ENCODE measurements at places on chromosomes 3 and 15.
A peak's percentile ranks its signal among the peaks of the same experiment; 100 is the strongest.

GRCh38 chr3:160765211-160765610, 9.2 kb downstream of the PPM1L start:
- no peak for DNase-seq

DNA sequence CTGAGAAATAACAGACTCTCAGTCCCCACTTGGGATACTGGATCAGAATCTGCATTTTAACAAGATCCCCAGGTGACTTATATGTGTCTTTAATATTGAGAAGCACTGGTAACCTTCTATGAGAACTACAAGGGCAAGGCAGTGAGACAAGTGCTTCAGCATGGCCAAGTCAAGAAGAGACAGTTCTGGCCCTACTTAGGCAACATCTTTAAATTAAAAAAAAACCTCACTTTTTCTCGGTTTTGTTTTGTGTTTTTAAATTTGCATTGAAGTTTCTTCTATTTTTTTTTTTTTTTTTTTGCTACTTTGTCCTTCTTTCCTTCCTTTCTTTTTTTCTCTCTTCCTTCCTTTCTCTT, 42.5 kb upstream of the SPTSSB start:
- DNase-seq: no peak

- no peak for DNase-seq
Measured at GRCh38 chr3:25474052-25474451, 46.0 kb downstream of the RARB start.

GRCh38 chr3:130539005-130539404, 22.0 kb downstream of the COL6A6 start:
- DNase-seq: peak; percentile 66

DNA sequence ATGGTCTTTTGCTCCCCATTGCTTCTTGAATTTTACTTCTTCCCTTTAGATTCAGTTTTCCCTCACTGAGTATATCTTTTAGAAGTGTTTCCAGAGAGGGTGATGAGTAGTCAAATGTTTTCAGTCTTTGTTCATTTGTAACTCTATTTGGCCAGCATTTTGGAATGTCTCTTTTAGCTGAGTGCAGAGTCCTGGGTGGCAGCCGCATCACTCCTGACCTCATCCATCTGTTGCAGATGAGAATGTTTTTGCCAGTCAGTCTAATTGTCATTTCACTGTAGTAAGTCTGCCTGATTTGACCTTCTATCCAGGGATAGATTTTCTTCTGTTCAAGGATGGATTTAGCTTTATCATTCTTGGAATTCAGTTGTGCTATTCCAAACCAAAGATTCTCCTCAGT, 7.3 kb downstream of the SRPRB start:
- DNase-seq: no peak

DNA sequence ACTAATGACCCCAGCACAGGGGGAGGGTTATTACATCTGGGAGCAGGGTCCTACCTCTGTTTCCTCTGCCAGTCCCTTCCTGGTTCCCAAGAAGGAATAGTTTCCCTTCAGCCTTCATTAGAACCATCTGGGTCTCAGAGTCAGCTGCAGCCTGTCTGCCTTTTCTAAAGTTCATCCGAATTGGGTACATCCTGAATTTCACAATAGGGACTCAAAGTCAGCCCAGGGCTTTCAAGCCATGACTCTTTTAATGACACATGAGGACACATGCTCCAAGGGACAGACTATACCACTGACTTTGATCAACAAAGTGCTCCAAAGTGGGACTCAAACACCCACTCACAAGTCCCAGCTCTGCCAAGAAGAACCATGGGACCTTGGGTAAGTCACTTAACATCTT, 12.7 kb upstream of the CRABP1 start:
- DNase-seq: no peak

DNA sequence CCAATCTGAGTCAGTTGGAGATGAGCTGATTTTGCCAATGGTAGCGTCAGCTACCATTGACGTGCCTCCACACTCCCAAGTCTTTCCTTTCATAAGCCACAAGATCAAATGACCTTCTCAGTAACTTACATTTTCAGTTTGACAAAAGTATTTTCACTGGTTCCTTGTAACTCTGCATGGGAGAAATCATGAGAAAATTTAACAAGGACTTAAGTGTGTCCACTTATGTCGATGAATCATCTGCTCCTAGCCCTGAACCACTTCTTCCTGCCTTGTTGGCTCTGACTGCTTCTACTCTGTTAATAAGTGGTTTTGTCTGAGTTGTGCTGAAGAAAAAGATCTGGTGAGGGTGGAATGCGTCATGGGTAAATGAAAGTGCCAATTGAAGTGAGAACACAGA, 101.2 kb downstream of the NFKBIZ start:
- no peak for DNase-seq

DNA sequence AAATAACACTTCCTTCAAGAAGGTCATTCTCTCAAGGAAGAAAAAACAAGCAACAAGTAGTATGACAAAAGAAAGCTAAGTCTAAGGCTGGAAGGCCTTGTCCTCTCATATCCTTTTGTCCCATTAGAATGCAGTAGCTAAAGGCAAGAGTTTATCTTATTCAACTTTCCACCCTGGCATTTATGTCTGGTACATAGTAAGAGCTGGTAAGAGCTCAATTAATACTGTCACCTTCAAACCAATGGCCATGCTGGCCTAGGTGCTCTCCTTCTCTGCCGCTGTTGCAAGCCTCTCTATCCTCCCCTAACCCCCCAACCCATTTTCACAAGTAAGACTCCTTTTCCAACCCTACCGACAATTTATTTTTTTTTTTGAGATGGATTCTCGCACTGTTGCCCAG, 81.9 kb downstream of the LRRFIP2 start:
- no peak for DNase-seq

DNA sequence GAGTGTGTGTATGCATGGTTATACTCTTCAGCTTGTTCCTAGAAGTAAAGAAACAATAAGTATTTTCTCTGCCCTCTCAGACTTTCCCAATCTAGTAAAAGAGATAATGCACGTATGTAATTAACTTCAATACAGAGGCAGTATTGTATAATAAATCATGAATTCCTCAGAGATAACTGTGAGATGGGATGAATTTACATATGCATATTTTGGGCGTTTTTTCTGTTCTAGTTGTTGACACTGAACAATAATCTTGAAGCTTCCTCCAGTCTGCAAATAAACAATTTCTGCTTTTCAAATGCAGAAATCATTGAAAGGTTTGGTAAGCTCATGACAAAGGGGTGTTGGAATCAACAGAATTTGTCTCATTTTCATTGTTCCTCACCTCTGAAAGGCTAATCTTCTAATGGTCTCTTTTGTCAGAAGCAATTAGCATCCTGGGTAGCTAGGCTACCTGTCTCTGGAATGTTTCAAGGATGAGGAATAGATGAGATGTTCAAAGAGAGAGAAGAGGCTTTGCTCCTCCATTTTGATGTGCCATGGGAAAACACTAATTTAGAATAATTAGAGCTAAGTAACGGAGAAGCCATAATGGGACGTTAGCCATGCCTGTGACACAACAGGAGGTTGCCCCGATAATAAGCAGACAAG, 43.3 kb upstream of the SIAH2 start:
- DNase-seq: no peak

DNA sequence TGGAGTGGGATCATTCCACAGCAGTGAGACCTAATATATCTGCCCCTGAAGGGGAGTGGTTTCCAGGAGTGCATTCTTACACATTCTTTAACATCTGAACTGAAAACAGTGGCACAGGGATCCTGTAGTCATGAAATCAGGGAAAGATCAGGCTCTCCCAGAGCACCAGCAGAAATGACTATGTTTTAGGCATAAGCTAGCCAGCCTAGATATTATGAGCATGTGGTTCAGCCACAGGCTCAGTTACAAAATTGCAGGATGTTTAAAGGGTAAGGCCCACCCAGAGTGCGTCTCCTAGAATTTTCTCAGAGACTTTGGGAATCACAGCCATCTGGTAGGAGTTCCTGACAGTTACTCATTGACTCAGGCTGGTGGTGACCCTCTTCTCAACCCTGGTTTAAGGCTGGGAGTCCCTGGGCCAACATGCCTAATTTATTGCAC, 20.9 kb downstream of the FSTL1 start:
- DNase-seq: no peak

DNA sequence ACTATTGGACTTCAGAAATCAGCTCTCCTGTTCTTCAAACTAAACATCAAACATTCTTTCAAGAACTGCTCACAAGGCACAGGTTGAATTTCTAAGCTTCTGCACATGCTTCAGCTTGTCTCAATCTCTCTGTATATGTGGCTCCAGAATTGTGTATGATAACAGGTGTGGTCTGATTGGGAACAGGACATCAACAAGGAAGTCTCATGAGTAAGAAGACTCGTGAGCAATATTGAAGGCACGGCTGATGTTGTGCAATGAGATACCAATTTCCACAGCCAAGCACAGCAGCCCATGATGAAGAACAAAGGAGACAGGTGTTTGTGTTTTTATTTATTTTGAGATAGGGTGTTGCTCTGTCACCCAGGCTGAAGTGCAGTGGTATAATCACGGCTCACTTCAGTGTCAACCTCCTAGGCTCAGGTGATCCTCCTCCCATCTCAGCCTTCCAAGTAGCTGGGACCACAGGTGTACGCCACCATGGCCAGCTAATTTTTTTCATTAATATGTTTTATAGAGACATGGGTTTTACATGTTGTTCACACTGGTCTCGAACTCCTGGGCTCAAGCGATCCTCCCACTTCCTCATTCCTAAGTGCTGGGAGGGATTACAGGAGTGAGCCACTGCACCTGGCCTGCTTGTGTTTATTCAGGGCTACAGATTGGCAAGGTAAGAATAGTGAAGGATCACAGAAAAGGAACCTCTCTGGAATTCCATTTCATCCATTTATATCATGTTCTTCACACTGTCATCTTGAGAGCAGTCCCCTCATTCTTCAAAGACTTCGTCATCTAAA, 32.2 kb upstream of the ABHD17C start:
- no peak for DNase-seq

- peak; percentile 95 for DNase-seq
Measured at GRCh38 chr15:26773067-26773877, 406 bp upstream of the GABRB3 start.

DNA sequence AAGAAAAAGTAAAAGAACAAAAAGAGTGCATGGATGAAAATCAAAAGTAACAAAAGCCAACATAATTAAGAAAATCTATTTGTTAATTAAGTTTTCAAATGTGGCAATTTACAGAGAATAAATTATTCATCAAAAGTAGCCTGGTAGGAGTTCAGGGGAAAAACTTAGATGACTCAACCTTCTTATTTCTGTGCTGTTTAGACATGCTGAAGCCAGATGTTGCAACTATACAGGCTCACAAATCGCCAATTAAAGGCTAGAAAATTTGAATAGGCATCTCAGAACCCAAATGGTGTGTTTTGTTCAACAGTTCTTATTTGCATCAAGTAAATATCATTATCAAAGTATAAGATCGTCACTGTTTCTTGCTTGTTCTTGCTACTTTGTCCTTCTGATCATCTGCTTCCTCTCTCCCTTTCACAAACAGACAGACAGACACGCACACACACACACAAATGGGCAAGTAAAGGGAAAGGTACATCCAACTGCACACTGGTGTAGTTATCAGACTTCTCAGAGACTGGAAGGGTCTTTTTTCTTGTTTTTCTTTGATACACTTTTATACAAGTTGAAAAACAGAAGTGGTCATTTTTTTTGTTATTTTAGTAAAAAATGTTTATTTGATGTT, 572.2 kb downstream of the MECOM start:
- no peak for DNase-seq

DNA sequence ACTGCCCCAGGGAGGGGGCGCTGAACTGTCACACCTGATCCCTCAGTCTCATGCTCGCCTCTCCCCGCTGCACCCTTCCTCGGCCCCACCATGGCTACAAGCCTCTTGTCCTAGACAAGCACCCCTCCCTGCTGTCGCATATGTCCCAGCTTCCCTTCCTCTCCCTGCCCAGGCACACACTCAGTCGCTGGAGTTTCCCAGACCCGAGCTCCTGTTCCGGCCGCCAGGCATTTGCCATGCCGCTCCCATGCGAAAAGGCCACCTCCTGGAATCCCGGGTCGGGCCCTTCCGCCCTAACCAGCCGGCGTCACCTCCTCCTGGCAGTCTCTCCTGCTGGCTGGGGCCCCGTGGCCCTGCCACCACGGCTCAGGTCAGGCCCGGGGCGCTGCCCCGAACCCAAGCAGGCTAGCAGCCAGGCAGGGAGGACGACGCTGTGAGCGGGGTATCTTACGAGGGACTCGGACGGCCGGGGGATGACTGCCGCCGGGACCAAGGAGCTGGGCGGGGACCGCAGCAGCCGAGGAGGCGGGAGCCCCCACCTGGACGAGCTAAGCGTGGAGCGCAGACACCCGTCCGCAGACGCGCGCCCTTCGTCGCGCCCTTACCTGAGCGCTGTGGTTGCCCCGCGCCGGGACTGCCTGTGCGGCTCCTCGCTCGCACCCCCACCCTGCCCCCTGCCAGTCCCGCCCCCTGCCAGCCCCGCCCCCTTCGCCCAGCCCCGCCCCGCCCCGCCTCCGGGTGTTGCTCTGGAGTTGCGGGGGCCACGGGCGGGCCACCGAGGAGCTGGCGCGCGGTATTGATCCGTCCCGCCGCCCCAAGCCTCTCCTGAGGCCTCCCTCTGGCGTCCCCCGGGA, at the start of gene ALS2CL:
Gene ALS2CL (minus strand): TSS at position 642 of the 854 bp plus-strand sequence. CDS start 4,239 bp downstream, outside the sequence.
- DNase-seq: peak; percentile 32

DNA sequence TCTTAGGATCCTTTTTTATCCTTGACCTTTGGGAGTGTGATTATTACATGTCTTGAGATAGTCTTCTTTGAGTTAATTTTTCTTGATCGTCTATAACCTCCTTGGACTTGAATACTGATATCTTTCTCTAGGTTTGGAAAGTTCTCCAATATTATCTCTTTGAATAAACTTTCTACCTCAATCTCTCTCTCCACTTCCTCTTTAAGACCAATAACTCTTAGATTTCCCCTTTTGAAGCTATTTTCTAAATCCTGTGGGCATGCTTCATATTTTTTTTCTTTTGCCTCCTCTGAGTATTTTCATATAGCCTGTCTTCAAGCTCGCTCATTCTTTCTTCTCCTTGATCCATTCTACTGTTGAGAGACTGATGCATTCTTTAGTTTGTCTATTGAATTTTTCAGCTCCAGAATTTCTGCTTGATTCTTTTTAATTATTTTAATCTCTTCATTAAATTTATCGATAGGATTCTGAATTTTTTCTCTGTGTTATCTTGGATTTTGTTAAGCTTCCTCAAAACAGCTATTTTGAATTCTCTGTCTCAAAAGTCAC, 12.1 kb downstream of the USF3 start:
- no peak for DNase-seq

DNA sequence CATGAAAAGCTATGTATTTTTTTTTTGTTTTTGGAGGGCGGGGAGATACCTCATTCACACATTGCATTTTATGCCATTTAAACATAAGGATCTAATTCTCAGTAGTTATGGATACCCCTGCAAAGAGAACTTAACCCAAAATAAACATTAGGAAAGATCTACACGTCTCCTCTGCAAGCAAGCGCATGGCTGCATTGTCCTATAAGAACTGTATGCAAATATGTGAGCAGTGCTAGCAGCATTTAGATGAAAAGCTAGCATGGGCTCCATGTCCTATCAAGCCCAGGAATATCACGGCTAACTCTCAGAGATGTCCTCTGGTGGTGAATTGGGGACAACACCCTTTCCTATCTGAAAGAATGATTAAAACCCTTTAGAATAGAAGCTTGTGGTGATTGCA, 292.8 kb downstream of the MEX3B start:
- no peak for DNase-seq

- no peak for DNase-seq
Measured at GRCh38 chr15:101176625-101177024, 75.2 kb downstream of the CHSY1 start.
